Suppressor macrophage treated with lipopolysaccharide for 1 hour (primary cell): ENCODE measurements at places on chromosomes 16 and 17.

GRCh38 chr16:19118938-19119431, 5.2 kb downstream of the ITPRIPL2 start:
- peak; percentile 99 for DNase-seq

DNA sequence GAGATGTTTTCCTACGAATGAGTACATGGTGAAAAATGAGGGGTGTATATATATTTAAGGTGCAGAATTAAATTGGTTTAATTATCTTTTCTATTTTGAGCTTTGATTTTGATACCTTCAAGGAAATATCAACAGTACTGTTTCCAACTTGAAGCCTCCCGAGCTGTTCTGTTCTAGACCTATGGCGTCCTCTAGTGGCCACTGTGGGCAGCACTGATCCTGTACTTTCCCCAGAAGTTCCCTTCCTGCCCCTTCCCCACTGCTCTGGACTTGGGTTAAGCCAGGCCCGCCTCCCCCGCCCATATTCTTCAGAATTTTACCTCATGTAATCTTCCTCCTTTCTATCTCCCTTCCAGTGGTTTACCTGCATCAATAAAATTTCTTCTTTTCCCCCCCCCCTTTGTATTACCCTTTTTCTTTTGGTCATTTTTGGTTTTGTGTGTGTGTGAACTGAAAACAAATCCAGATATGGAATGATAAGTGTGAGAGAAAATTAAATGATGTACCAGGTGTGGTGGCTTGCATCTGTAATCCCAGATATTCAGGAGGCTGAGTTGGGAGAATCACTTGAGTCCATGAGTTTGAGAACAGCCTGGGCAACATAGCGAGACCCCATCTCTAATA, 1643.5 kb downstream of the TP53TG3F start:
- DNase-seq = no peak

GRCh38 chr17:73582821-73583220, 61.4 kb downstream of the SDK2 start:
- DNase-seq = no peak

- no peak for DNase-seq
Measured at GRCh38 chr17:77999413-78000173, 41.1 kb downstream of the TNRC6C start.

DNA sequence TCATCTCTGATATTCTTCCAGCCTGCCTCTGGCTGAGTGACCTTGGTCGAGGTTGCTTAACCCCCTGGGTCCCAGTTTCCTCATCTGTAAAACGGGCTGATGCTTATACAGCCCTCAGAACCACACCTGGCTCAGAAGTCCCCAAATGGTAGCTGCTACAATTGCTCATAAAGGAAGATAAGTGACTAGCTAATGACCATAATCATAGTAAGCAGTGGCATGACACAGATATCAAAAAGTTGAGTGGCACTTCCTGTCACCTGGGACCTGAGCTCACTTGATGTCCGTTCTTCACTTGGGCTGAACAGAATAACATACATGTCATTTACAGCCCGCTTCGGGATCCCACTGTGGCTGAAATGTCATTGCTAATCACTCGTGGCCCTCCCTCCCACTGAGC, 1.8 kb downstream of the MGRN1 start:
- no peak for DNase-seq

- no peak for DNase-seq
Measured at GRCh38 chr17:29699283-29699682, 76.6 kb upstream of the CORO6 start.

DNA sequence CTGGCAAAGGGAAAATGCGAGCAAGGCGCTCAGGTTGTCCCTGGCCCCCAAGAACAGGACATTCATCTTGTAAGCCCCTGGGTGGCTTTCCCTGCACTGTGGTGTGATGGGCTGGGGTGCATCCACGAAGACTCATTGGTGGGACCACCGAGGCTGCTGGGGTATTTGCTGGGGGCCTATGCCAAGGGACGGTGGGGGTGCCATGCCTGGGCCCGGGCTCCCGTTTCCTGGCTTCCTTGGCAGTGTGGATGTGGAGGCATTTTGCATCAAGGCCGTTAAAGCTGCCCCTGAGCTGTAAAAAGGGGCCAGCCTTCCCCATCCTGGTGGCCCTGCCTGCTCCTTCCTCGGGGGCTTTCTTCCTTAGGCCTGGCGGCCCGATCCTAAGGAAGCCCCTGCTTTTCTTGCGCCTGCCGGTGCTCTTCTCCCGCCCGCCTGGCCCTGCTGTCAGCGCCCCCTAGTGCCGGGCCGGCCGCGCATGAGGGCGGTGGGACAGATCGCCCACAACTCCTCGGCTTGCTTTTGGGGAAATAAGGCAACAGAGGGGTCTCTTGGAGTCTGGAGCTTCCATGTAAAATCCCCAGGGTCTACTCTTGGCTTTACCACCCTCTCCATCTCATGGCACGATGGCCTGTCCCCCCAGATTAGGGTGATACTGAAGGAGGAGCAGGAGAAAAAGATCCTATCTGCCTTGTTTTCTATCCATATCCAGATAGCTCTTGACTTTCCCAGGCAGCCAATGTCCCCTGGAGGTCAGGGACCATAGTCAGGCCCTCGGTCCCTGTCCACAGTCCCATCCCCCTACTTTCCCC, 9.8 kb upstream of the TBX2 start:
- peak; percentile 67 for DNase-seq

DNA sequence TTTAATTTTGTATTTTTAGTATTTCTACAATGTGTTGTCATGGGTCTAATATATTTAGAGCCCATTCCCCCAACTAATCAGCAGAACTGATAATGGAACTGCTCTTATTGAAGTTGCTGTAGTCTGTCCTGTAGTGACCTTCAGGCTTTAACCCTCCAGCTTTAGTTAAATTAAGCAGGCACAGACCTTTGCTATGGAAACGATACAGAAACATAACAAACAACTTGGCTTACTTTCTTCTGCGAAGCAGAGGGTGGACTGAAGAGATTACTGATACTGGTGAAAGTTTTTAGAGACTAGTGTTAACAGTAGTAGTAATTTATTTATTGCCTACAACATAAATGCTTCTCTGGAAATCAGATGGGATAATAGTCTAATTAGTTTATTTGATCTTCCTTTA, 61.4 kb downstream of the NFATC3 start:
- no peak for DNase-seq

GRCh38 chr17:4393806-4394205, 27.3 kb upstream of the UBE2G1 start:
- no peak for DNase-seq

DNA sequence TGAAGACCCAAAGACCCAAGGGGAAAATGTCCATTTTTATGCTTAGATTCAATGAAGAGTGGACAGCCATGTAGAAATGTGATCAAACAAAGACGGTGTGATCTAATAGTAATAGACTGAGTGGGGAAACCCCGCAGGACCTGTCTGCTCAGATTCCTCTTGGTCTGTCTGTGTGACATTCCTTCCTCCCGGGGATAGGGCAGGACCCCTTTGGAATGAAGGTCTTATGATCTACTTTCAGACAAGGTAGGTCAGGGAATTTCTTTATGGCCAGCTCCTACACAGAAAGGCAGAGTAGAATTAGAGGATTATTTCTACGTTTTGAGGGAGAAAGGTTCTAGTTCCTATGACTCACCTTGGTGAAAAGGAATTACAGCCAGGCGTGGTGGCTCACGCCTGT, 267.6 kb downstream of the STX8 start:
- DNase-seq = no peak

DNA sequence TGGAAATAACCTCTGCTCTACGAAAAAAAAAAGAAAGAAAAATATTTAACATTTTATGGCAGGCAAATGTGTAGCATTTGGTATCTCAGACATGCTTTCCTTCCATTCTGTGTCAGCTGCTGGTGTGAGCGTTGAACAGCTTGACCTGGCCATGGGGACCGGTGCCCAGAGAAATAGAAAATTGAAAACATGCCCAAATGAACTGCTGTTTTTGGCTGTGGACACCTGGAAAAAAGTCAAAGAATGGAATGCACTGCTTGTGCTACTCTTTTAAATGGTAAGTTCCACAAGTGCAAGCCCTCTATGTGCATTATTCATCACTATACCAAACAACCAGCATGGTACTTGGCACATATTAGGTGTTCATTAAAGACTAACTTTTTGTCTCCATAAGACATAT, 127.2 kb downstream of the CDH8 start:
- no peak for DNase-seq

GRCh38 chr17:50280068-50280467, 5.8 kb downstream of the TMEM92 start:
- peak; percentile 41 for DNase-seq

DNA sequence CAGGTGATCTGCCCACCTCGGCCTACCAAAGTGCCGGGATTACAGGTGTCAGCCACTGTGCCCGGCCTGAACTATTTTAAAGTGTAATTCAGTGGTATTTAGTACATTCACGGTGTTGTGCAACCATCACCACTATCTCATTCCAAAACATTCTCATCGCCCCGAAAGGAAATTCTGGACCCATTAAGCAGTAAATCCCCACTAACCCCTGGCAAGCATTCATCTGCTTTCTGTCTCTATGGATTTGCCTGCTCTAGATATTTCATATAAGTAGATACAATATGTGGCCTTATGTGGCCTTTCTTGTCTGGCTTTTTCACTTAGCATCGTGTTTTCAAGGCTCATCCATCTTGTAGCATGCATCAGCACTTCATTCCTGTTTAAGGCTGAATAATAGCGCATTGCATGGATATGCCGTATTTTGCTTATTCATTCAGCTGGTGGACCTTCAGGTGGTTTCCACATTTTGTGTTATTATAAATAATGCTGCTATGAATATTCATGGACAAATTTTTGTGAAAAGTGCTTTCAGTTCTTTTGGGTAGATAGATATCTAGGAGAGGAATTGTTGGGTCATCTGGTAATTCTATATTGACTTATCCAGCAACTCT, 8.4 kb upstream of the HERPUD1 start:
- DNase-seq = no peak

GRCh38 chr17:59764292-59764741, 56.9 kb downstream of the VMP1 start:
- no peak for DNase-seq

DNA sequence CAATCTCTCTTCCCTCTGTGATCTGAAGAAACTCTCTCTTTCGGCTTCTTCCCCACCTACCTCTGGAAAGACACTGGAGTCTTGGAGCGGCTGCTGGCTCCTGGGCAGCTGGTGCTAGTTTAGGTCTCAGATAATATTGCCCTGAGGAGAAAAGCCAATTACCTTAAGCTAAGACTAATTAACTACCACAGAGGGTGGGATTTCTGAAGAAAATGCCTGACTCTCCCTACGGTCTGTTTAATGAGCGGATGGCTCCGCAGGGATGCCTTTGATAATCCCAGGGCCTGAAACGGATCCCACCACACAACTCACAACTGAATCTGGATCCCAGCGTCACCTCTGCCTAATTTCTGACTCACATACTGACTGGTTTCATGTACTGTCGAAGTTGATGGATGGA, 127.0 kb upstream of the NLRP1 start:
- DNase-seq = no peak

DNA sequence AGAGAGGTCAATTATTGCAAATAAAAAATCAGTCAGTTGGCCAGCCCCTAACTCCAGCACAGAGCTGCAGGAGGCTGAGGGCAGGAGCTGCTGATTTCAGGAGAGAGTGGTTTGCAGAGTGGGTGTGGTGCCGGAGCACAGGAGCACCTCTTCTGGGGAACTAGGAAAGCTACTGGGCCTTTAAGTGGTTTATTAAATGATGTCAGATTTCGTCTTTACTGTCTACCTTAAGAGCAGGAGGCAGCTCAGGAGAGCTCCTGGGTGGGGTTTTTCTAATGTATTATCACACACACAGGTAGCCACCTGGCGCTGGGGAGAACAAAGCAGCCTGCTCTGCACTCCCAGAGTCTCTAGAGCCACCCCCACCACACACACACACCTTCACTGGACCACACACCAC, 11.5 kb upstream of the HAS3 start:
- no peak for DNase-seq

- no peak for DNase-seq
Measured at GRCh38 chr16:72027669-72028378, 19.3 kb downstream of the DHODH start.

GRCh38 chr16:22174642-22175041, 12.3 kb downstream of the SDR42E2 start:
- DNase-seq = no peak

DNA sequence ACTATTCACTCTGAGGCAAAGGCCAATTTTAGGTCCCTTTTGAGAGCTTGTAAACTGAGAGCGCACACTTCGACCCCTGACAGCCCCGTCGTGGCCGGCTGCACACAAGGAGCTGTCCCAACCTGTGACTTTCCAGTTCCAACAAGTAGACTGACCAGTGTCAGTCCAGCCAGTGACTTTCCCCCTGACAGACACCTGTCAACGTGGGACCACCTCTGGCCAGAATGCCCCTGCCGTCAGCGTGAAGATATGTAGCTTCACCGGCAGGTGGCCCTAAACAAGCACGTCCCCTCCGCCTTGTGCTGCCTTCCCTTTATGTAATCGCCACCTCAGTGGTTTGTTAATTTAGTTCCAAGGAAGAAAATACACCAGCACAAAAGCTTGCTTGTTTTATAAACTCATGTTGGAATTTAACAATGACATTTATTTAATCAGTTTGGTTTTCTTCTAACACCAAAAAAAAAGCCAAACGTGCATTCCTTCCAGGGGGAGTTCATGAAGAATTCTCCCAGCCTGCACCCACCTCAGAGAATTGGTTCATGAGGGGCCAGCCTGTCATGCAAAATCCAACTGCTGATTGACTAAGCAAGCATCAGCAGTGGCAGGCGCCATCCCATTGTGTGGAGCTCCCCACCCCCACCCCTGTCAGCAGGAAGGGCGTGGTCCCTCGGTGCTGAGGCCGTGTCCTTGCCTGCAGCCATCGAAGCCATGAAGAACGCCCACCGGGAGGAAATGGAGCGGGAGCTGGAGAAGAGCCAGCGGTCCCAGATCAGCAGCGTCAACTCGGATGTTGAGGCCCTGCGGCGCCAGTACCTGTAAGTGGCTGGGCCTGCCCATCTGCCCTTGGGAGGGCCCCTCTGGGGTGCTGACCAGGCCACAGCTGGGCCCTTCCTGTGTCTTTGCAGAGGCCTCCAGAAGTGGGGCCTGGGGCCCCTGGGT, 33.9 kb downstream of the PLD6 start:
- DNase-seq = no peak

- no peak for DNase-seq
Measured at GRCh38 chr17:4850246-4850645, 17.1 kb downstream of the MINK1 start.

DNA sequence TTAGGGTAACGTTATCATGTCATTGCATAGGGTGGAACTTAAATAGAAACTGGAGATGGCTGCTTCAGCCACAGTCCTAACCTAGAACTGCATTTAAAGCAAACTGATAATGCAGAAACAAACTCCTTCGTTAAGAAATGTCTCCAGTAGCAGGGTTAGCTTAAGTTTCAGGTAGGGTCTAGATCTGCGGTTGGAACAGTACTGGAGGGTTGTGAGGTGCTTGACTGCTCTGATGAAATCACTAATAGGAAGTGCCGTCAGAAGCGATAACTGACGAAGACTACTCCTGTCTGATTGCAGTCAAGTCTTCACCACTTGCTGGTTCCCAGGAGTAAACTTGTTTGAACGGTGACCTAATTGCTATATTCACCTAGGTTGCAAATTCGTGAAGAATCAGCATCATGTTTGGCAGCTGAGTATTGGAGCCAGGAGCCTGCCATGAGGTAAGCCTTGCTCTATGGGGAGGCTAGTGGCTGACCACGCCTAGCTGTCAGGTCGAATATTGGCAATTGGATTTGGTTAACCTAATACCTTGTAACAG, 24.5 kb downstream of the TRPV2 start:
- peak; percentile 26 for DNase-seq

- no peak for DNase-seq
Measured at GRCh38 chr17:56785997-56786680, 47.6 kb downstream of the C17orf67 start.
